DMS 273 treated with DMSO at 0.1 percent for 48 hours (cell line): ENCODE measurements at places on chromosomes 6 and 20.

GRCh38 chr6:154479351-154479769 is 31.1 kb downstream of the CNKSR3 start:
- no peak for DNase-seq

GRCh38 chr6:26003102-26003694 is 40.6 kb downstream of the TRIM38 start:
- peak; percentile 6 for DNase-seq

- DNase-seq, result no peak
Observed at GRCh38 chr6:25166955-25167748, 112.0 kb upstream of the CARMIL1 start.

- DNase-seq, result no peak
Observed at GRCh38 chr6:47792216-47792733, 10.4 kb downstream of the OPN5 start.

GRCh38 chr6:152184917-152185574 is 377.6 kb downstream of the ESR1 start:
- no peak for DNase-seq

- no peak for DNase-seq
Observed at GRCh38 chr6:13881621-13882165, 43.1 kb upstream of the RNF182 start.

DNA sequence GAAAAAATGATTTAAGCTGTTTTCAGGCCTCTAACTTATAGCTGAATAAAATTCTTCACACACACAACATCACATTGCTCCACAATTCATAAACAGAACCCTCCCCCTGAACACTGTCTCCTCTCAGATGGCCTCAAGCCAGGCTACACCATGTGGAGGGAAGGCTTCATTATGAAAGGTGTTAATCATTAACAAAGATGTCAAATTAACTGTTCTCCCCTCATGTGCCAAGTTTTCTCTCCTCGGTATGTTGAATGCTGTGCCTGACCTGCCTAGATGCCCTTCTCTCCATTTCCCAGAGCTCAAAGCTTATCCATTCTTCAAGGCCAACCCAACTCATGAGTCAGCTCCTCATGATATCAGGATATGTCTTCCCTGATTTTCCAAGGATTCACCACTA is 210.4 kb downstream of the GMDS start:
- no peak for DNase-seq

DNA sequence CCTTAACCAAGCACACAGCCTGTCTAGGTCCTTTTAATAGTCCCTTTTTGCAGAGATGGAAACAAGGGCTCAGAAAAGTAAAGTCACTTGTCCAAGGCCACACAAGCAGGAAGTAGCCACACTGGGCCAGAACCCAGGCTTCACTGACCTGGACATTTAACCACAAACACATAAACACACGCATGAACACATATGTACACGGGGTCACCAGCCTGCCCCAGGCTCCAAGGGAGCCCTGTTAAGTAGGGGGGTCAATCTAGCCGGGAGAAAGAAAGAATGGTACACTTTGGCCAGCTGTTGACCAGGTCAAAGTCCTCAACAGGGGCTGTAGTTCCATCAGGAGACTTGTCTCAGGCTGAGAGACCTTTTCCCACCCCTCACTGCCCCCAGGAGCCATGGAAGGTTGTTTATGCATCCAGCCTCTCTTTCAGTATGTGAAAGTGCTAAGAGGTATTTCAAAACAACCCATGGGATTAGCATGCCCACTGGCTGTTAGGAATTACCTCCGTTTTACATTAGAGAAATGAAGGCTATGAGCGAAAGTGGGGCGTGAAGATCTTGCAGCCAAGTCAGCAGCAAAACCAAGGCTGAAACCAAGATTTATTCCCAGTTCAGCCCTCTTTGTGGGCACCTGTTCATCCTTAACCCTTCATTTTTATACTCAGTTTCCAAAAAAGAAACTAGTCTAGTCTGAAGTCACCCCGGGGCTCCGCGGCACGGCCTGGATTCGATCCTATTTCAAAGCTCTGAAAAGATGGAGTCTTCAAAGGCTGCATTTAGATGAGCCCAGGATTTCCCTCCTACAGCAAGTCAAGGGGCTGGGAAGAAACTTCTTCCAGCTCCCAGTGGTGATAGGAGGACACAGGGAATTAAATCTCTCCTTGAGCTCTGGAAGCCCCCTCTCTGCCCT is 9.8 kb downstream of the SDC4 start:
- no peak for DNase-seq

GRCh38 chr20:7355051-7355450 is 585.2 kb downstream of the HAO1 start:
- DNase-seq, result no peak

GRCh38 chr6:48476257-48476656 is 365.3 kb upstream of the PTCHD4 start:
- no peak for DNase-seq

DNA sequence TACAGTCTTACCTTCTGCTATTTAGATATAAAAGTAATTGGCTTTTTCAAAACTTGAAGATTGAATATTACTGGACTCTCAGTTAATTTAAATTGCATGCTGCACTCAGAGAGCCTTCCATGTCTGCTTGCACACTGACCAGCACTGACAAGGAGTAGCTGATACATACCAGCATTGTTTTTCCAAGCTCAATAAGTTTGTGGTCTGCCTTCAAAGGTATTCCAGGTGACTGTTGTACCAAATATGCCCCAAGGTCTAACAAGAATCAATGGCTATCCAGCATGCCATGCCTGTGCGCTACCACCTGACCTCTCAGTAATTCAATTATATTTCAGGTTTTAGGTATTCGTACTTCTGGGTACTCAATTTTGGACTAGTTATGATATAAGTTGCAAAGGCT is 30.0 kb downstream of the BEND6 start:
- no peak for DNase-seq

GRCh38 chr6:16162003-16162402 is 33.1 kb downstream of the MYLIP start:
- DNase-seq, result no peak

DNA sequence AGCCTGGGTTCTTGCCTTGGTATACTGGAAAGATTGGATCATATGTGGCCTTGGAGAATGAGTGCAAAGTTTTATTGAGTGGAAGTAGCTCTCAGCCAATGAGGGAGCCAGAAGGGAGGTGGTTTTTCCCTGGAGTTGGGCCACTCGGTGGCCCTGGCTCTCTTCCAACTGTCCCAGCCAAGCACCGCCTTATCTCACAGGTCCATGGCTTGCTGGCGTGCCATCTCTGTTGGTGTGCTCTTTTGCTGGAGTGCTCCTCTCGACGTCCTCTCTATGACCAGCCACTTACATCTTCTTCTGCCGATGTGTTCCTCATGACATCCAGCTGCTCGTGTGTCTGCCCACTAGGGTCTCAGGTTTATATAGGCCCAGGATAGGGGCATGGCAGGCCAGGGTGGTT is 505.9 kb upstream of the SYNCRIP start:
- no peak for DNase-seq

- DNase-seq, result no peak
Observed at GRCh38 chr6:136335736-136336363, 46.2 kb upstream of the BCLAF1 start.

DNA sequence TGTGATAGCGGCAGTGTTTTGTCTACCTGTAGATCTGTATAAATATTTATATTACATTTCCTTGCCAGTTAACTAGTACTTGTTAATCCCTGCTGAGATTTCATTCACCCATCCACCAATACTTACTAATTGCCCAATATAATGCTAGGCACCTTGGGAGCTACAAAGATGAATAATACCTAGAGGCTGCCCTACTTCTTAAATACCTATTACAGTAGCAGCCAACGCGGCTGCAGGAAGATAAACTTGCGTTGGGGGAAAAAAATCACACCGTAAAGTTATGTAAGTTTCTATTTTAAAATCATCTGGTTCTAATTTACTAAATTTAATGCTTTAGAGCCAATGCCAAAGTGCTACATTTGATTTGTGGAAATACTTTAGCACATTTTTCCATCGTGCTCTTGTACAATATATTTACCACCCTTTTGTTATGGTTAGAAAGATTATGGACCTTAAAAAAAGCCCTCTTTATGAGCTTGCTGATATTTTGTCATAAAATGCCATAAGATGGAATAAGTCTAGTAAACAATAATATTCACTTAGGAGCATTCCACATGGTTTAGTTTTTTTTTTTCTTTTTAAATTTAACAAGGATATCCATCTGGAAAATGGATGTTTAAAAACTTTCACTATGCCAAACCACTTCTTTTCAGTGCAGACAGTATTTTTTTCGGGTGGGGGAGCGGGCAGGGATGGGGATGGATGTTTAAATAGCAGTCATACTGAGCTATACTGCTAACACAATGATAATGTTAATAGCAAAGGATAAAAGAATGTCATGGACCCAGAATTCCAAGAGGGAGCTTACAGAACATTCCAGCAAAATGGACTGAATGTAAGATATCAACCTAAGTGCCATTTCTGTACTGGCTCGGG is 13.2 kb upstream of the NEDD9 start:
- no peak for DNase-seq

DNA sequence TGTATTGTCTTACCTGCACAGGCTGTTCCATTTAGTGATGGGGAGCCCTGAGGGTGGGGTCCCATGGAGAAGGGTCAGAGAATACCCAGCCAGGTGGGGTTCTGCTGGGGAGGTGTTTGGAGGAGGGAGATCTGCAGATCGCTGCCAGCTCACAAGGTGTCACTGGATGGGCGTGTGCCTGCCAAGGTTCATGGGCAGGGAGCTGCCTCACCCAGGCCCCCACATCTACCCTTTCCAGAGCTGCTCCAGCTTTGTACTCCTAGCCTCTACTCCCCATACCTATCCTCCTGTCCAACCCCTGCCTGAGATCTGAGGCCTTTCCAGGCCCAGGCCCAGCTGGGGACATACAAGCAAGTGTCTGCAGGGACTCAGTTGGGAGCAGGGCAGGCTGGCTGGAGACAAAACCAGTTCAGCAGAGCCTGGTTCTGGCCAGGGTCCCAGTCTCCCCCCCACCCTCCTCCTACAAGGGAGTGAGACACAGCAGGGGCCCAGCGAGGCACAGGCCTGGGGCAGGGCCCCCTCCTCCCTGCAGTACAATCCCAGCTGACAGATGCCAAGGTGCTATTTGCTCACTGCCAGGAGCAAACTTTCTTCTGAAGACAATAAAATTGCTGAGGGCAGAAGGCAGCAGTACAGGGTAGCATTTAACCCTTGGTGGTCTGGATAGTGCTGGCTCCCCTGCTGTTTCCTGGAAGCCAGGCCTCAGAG is 19.7 kb downstream of the SPDEF start:
- peak; percentile 67 for DNase-seq

DNA sequence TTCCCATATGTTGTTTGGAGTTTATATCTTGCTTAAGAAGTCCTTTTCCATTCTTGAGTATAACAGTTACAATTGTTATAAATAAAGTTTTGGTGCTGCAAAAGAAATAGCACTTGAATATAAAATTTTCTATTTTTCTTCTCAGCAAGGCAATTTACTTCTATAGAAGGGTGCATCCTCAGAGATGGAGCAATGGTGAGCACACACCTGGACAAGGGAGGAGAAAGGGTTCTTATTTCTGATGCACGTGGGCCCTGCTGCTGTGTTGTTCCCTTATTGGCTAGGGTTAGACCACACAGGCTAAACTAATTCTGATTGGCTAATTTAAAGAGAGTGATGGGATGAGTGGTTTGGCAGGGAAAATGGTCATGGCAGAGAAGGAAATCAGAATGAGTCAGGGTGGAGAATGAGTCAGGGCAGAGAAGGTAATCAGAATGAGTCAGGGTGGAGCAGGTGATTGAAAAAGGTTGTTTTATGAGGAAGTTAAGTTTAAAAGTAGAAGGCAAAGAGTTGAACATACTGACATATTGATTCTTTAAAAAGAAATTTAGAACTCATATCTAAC is 38.0 kb downstream of the CST8 start:
- DNase-seq, result no peak

DNA sequence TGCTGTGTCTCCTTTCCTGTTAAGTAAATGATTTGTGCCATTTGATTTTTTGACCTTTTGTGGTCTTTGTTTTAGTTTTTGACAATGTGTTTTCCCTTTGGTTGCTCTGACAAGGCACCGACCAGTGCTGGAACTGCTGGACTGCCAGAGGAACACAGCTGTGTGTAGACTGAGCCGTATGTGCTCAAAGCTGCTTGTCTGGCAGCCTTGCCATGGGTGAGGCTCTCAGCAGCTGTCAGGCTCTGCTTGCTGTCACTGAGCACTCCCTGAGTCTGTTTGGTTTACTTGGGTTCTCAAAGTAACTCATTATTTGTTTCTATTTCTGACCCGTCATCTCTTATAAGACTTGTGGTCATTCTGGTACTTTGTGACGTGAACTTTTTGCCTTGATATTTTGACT is 15.1 kb upstream of the SNRPB start:
- DNase-seq, result no peak

GRCh38 chr20:46894971-46895905 is 595 bp downstream of the EYA2 start:
- peak; percentile 19 for DNase-seq

DNA sequence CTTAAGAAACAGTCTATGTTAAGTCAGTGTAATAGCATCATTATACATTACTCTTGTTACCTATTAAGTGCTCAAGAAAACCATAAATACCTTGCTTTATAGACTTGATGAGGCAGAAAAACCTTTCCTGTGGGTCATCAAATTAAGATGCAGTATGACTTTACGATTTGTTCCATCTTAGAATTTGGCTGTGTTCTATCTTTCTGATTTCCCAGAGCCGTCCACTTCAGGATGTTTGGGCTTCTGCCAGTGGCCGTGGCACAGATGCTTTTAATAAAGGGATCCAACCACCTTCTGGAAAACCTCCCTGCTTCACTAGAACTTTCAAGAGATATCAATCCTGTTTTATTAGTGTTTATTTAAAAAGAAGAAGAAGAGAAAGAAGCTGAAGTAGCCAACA is 71.2 kb downstream of the PDE7B start:
- DNase-seq, result peak; percentile 6

GRCh38 chr6:82494367-82494766 is 130.8 kb downstream of the TPBG start:
- DNase-seq, result no peak

GRCh38 chr6:43077333-43077809 is 1.3 kb downstream of the PTK7 start:
- DNase-seq, result no peak

DNA sequence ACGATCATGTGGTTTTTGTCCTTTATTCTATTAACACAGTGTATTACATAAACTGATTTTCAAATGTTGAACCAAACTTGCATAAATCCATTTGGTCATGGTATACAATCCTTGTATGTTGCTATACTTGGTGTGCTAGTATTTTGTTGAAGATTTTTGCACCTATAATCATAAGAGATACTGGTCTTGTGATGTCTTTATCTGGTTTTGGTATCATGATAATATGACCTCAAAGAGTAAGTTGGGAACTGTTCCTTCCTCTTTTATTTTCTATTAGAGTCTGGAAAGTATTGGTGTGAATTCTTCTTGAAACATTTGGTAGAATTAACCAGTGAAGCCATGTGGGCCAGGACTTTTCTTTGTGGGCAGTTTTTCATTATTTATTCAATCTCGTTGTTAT is 65.3 kb downstream of the TRPC4AP start:
- DNase-seq, result no peak

GRCh38 chr20:50930139-50930975 is 880 bp downstream of the ADNP start:
- DNase-seq, result no peak

- DNase-seq, result no peak
Observed at GRCh38 chr20:23023621-23024177, 11.4 kb upstream of the SSTR4 start.

- no peak for DNase-seq
Observed at GRCh38 chr6:36536873-36537547, 10.3 kb downstream of the STK38 start.

- no peak for DNase-seq
Observed at GRCh38 chr6:45631396-45631795, 253.7 kb upstream of the SUPT3H start.
